Stimulated activated CD4-positive, alpha-beta T cell treated with anti-CD3 and anti-CD28 coated beads, Interleukin-1b, Interleukin-23, amount 100 ng/mL, for 1 hour (primary cell): ENCODE measurements at places on chromosomes 3 and 15.

- no peak for DNase-seq
Measured at GRCh38 chr15:59327942-59328341, 44.7 kb downstream of the MYO1E start.

DNA sequence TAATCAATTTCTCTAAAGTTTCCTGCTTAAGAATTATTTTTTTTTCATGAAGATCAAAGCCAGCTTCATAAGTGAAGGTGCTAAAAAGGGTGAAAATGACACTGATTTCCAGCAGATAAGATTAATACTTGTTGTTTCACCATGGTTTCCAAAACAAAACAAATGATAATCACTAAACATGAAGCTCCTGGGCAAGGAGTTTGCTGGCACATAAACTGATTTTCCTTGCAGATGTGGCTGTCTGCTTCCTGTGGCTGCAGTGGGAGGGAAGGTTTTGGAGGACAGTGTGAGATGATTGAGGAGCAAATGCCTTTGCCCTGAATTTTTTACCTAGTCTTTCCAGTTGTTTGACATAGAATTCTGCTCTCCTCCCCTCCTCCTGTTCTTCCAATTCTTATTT is 228.8 kb downstream of the DIPK2A start:
- no peak for DNase-seq

- DNase-seq = no peak
Measured at GRCh38 chr3:69020424-69020823, 6.9 kb upstream of the EOGT start.

DNA sequence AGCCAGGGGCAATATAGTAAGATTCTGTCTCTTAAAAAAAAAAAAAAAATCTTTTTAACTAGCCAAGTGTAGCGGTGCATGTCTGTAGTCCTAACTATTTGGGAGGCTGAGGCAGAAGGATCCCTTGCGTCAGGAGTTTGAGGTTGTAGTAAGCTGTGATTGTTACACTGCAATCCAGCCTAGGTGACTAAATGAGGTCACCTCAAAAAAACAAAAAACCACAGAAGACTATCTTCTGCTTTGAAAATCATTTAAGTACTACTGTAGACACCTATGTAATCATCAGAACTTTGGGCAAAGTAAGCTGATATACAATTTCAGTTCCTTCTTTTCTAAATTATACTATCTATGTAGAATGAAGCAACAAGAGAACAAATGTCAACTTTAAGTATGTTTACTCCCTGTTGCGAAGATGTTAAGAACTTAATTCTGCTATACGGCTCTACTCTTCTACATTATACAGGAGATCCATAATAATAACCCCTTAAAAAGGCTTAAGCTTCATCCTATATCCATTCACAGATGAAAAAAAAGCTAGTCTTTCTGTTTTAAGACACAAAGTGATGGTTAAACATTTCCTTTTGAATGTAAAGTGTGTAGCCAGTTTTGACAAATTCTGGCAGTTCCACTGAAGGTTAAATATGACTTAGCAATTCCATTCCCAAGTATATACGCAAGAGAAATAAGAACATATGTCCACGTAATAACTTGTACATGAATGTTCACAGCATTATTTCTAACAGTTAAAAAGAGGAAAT is 15.2 kb downstream of the DAZL start:
- DNase-seq = no peak

GRCh38 chr15:34886134-34886533 is 83.4 kb downstream of the AQR start:
- DNase-seq = no peak

DNA sequence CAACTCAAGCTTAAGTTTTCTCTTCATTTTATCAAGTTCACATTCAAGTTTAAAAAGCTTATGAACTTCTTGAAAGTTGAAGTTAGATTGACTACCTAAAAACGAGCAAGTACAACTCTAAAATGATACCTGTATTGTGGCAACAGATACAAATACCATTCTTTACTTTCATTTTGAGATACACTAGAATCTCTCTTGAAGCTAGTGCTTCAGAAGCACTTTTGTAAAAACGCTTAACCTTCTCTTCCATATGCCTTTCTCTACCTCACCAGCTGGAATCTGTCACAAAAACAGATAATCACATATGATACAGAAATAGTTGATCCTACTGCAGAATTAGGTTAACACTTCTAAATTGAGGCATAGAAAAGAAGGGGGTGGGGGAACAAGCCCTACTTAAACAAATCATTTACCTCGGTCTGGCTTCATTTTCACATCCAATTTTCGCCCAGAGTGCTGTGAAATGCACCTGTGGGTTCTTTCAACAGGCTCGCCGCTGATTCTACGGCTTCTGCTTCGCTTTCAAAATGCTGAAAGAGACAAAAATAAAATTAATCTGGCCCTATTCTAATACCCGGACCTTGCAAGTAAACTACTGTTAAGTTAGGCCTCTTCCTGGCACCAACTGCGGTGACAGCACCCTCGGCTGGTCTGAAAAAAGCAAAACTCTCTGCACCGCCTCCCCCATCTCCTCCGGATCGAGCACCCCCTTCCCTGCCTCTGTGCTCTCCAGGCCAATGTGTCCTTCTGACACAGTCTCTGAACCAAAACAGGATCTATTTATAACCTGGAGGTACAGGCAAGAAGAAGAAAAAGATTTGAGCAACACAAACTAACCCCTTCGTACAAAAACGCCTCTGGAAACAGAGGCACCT is 1.4 kb downstream of the ATOSA start:
- DNase-seq = no peak

GRCh38 chr3:39147711-39148434 is 5.5 kb downstream of the CSRNP1 start:
- DNase-seq = no peak

- DNase-seq = no peak
Measured at GRCh38 chr15:78946493-78946892, 1.6 kb upstream of the CTSH start.

- DNase-seq = no peak
Measured at GRCh38 chr3:158737976-158738615, 5.8 kb upstream of the RARRES1 start.

GRCh38 chr3:132001036-132001435 is 33.8 kb downstream of the CPNE4 start:
- DNase-seq = no peak

- no peak for DNase-seq
Measured at GRCh38 chr3:140904521-140904920, 37.1 kb upstream of the SLC25A36 start.

DNA sequence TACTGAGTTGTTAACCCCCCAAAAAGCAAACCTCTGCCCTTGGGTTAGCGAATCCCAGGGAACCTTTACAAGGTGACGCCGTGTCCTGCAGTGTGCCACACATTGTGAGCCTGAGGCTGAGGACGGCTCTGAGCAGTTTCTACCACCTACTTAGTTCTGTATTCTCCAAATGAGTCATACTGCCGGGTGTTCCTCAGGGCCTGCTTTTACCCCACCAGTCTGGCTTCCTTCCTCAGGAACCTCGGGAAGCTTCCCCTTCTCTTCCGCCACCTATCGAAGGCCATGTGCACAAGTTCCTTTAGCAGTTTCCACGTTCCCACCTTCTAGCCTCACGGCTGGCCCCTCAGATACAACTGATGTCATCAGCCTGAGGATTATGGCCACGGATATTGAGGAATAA is 384.0 kb upstream of the TPM1 start:
- DNase-seq = no peak

DNA sequence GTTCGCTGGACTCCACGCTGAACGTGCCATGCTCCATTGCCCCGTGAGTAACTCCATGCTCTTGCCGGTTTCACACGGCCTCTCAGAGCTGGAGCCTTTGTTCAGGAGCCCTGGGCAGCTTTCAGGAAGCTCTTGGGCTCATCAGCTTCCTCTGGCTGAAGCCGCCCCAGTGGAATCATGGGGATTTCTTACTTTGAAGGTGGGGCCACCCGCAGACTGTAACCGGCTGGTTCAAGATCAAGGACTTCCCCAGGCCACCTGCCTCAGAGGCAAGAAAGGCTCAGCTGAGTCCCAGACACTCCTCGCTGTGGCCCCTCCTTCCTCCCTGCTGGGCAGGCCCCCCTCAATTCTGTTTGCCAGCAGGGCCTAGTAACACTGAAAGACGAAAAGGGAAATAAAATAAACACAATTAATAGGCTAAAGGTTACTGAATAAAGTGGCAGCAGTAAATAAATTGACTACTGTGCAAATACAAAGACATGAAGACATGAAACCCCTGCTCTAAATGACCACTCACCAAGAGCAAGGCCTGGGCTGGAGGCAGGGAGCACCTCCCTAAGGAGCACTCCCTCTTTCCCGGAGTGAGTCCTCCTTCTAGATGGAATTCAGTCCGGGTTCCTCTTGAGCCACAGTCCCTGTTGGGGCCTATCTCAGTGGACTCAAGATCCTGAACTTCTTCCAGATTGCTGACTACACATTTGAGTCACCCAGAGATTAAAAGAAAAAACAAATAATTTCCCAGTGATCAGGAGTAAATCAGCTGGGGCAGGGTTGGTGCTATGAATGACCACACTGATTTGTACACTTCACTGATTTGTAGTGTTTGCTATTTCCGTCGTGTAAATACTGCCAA is 51.0 kb downstream of the ZDHHC19 start:
- DNase-seq = no peak

- no peak for DNase-seq
Measured at GRCh38 chr15:90451053-90451850, 63.2 kb downstream of the IQGAP1 start.

GRCh38 chr3:187281191-187281714 is 10.3 kb downstream of the MASP1 start:
- no peak for DNase-seq

- no peak for DNase-seq
Measured at GRCh38 chr3:14455571-14456317, 53.3 kb downstream of the SLC6A6 start.

GRCh38 chr15:81068516-81068915 is 65.6 kb upstream of the CFAP161 start:
- no peak for DNase-seq

GRCh38 chr3:13867732-13868131 is 12.1 kb downstream of the WNT7A start:
- no peak for DNase-seq

GRCh38 chr3:190099099-190099498 is 21.6 kb downstream of the P3H2 start:
- DNase-seq = no peak

GRCh38 chr15:73897441-73898261 is 24.3 kb downstream of the TBC1D21 start:
- peak; percentile 12 for DNase-seq

DNA sequence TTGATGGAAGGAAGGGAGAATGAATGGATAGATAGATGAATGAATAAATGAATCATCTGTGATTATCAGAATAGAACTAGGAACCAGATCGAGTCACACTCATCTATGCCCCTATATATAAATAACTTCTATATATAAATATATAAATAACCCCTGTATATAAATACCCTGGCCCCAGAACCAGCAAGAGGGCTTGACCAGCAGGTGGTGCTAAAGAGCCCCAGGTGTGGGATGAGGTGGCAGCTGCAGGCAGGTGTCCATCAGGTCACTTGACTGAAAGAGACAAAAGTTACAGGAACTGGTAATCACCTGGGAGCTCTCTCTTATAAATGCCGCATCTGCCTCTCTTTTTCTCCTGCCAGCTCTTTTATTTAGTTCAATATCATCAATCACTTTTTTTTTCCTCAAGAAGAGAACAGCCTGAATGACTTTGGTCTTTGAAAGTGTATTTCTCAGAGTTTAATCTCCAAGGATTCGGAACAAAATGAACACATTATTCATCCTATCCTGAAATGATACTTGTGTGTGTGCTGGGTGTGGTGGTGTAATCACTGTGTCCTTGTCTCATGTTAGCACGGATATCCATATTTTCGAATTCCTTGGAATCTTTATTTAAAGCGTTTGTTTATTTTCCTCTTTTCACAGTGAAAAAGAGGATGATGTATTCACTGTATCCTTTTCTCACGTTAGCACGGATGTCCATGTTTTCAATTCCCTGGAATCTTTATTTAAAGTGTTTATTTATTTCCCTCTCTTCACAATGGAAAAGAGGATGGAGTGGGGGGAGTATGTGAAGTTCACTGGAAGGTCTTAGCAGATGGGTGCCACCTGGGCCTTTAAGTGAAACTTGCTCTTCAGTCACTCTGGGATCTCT is 35.4 kb upstream of the ATG7 start:
- peak; percentile 64 for DNase-seq

DNA sequence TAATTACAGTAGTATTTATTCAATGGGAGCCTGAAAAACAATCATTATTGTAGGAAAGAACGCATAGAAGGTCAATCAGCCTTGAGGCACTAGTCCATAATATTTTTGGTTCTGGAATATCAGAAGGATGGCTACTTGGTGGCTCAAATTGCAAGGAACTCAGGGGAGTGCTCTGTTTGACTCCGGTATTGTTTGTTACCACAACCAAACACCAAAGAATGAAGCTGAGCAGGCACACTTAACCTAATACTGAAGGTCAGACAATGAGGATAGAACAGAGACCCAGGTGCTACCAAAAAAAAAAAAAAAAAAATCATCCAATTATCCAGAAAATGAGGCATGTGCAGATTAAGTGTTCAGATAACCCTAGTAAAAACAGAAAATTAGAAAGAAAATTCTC is 11.1 kb upstream of the SATB1 start:
- no peak for DNase-seq

GRCh38 chr15:39736412-39737195 is 46.0 kb downstream of the FSIP1 start:
- DNase-seq = no peak

DNA sequence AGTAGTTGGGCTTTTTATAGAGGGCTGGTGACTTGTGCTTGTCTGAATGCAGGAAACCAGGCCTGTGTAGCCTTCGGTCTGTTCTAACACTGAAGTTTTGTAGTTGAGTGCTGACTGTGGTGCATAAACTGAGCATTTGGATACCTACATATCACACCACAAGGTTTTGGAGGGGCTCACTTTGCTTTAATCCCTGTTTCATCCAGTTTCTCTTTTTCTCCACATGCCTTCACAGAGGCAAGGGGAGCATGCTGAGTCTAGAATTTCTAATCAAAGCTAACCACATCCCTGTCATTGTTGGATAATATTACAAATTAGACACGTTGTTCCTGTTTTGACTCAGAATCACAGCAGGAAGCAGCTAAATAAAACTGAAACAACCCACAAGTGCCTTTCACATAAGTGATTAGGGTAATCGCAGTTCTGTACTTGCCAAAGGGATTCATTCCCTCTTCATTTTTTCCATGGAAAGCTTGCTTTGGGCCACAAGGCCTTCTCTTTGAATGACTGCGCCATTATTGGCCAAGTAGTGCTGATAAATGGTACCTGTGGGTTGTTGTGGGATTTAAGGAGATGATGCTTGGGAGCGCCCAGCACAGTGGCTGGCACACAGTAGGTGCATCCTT is 48.9 kb downstream of the TGFBR2 start:
- no peak for DNase-seq

GRCh38 chr15:66133247-66133885 is 120.2 kb downstream of the MEGF11 start:
- no peak for DNase-seq

- DNase-seq = no peak
Measured at GRCh38 chr3:35817216-35817615, 177.9 kb downstream of the ARPP21 start.
